AG04449 (cell line): ENCODE measurements at places on chromosomes 1 and 21.
A peak's percentile ranks its signal among the peaks of the same experiment; 100 is the strongest.

DNA sequence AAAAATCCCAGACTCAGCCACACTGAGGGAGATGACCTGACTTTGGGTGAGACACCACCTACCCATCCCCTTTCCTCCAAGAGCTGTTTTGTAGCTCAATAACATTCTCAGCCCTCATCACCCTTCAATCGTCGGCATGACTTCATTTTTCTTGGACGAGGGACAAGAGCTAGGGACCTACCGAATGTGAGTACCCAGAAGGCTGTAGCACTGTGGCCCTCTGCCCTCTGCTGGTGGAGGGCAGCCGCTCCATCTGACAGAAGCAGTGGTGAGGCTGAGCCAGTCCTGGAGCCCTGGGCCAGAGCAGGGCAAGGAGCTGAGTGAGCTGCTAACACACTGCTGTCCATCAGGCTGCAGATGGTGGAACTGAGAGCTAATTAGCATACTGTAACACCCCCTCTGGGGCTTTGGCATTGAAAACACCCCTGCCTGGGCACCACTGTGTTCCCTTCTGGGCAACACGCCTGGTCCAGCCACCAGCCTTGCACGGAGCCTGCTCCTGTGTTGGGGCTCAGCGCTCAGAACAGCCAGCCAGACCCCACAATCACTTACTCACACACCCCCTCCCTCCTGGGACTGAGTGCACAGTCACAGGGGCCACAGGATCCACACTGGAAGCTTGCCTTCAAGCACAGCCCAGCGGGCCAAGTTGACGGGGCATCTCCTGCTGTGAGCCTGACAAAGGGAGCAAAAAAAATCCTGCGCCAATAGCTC lies 18.3 kb upstream of the ALPL start:
- DNase-seq = no peak

DNA sequence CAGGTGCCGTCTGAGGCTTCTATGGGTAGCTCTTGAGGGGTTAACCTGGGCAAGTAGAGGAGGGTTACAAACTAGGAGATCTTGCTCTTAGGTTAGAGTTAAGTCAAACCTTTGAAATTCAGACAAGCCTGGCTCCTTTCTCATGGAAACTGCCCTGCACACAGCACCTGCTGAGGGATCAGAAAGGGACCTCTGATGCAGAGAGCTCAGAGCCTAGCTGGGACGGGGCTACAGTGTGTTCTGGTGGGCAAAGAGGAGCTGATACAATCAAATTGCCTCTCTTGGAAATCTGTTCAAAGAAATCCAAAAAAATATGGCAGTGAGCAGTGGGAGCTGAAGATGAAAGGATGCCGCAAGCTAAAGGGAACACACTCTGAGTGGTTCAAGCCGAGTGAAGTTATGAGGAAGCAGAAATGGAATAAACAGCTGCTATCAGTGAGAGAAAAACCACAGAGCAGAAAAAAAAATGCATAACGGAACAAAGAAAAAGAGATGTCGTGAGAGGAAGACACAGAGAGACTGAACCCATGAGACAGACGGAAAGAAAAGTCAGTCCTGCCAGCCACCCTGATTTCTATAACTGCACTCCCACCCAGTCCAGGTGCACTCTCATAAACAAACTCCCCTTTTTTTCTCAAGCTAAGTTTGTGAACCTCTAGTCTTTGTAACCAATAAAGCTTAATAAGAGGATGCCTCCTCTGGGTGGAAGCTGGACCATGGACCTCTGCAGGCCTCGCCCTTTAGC lies 26.6 kb downstream of the PAFAH2 start:
- no peak for DNase-seq

DNA sequence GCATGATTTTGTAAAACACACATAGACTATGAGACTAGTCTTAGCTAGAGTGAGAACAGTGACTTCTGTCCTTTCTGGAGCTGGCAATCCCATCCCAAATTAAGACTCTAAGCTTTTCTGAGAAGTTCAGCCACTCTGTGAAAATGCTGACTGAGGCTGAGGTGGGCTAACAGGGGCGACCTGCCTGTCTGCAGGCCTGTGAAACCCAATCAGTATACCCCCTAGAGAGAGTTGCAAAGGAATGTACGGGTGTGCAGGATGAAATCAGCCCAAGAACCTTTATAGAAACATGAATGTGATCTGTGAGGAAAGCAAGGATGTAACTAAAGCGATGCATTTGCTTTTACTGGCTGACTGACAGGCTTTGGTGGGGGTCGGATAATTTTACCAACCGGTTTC lies 16.0 kb upstream of the TBX15 start:
- DNase-seq = no peak

DNA sequence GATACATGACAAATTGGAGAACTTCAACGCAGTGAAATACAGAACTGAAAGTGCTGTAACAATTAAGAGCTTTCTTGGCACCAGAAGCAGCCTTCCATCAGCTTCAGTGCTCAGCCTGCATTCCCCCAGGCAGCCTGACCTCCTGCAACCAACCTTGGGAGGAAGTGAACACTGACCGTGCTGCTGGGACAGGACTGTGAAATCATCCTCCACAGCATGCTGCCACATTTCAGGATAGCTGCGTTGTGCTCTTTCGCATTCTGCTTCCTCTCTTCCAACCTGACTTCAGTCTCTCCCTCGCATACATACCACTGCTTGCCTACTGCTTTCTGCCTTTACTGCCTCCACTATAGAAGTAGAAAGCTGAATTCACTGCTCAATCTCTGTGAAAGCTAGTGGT lies 388.6 kb downstream of the RWDD3 start:
- no peak for DNase-seq

DNA sequence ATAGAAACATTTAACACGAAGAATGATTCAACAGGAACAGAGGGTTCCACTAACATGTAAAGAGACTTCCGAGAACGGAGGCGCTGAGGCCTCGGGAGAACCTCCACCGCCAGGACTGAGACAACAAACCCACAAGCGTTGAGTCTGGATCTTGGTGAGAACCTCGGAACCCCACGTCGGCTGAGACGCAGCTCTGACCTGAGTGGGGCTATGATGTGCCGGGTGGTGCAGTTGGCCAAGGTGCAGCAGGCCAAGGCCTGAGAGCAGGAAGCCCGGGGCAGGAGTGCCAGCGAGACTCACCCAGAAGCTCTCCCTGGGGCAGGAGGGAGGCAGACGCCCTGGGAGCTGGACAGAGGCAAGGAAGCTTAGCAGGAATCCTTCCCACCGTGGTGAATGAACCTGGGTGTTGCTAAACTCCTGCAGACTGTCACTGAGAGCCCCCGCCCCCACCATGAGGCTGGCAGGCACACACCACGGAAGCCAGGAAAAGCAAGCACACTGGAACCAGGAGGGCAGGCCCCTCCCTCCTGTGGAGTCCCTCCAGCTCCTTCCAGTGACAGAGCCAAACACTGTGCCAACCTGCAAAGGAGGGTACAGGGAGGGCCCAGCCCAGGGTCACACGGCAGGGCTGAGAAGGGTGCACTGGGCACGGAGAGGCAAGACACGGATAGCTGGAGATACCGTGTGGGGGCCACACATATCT lies 34.8 kb downstream of the WDR4 start:
- no peak for DNase-seq

DNA sequence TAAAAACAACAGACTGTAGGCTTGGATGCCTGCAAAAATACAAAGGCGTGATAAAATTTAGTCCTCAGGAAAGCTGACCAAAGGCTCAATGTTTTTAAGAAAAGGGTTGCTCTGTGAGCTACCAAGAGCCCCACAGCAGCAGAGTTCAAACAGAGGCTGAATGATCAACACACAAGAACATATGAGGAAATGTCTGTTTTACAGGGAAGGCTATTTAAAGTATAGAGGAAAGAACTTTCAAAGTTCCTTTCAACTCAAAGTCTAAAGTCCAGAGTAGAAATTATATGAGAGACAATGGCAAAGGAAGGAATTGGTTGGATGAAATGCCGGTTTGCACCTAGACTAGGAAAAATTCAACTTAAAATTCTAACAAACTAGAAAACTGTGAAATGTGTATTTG lies 8.6 kb downstream of the CLSTN1 start:
- DNase-seq = no peak

GRCh38 chr1:226433341-226433720 lies 25.4 kb upstream of the PARP1 start:
- DNase-seq = no peak

DNA sequence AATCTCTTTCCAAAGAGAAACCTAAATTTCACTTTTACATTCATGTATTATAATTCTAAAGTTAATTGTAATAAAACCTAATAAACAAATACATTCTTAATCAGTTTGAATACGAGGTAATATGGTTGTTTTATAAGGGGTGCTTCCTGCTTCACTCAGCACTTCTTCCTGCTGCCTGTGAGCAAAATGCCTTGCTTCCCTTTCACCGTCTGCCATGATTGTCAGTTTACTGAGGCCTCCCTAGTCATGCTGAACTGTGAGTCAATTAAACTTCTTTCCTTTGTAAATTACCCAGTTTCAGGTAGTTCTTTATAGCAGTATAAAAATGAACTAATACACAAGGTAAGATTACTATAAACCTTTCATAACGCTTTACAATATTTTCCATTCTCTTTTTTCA lies 491.1 kb upstream of the LRRC7 start:
- DNase-seq = no peak

DNA sequence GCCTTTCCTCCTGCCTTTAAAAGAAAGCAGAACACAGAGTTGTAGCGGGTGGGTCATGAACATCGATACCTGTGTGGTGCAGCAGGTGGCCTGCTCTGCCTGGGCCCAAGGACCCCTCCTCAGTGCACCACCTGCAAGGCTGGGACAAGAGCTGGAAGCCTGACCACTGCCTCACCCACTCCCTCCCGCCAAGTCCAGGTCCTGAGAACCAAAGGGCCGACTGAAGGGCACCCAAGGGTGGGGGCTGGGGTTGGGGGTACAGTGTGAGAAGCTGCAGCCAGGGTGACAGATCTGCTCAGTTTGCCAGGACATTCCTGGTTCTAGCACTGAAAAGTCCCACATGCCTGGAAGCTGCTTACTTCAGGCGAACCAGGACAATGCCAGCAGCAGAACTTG lies 36.1 kb downstream of the NTPCR start:
- no peak for DNase-seq

DNA sequence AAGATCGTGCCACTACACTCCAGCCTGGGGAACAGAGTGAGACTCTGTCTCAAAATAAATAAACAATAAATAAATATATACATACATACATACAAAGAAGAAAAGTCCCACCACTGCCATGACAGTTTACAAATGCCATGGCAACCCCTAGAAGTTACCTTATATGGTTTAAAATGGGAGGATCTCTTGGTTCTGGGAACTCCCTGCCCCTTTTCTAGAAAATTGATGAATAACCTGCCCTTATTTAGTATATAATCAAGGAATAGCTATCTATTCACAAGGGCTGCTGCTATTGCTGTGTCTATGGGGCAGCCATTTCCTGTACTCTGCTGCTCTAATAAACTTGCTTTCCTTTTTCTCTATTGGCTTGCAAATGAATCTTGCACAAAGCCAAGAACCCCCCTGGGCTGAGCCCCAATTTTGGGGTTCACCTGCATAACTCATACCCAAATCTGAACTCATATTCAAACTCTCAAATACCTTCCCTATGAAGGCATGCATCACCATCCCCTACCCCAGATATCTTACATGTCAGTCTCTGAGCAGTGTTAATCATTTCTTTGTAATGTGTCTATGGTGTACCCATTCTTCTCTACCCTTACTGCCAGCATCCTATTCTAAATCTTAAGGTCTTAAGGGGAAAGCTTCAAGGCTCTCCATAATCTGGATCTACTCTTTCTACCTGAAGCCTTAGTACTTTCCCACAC lies 9.0 kb downstream of the GON4L start:
- no peak for DNase-seq

- peak; percentile 36 for DNase-seq
These were observed 157.7 kb downstream of the TRIM33 start for GRCh38 chr1:114353262-114353661.

- DNase-seq = no peak
These were observed 1237.5 kb downstream of the MRPL39 start for GRCh38 chr21:24369746-24370145.

DNA sequence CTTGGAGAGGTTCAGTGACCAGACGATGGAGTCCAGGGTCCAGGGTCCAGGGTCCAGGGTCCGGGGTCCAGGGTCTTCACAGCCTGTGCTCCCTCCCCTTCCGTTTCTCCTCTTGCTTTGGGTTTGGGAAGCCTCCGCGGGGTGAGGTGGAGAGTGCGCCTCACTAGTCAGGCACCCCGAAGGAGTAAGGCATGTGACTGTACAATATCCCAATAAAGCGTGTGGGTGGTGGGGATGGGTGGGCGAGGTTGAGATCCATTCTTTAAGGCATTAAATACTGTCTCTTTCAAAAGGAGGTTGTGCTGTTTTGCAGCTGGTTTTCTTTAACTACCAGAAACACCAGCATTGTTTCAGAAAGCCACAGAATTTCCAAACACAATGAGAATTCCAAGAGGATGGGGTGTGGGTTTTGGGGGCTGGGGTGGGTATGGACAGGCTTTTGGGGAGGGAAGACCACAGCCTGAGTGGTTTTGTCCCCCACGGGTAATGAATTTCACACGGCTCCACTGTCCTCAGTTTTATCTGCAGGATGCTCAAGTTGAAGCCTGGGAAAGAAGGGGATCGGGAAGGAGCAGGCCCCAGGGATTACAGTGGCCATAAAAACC lies 65.7 kb downstream of the KIF26B start:
- DNase-seq = no peak

DNA sequence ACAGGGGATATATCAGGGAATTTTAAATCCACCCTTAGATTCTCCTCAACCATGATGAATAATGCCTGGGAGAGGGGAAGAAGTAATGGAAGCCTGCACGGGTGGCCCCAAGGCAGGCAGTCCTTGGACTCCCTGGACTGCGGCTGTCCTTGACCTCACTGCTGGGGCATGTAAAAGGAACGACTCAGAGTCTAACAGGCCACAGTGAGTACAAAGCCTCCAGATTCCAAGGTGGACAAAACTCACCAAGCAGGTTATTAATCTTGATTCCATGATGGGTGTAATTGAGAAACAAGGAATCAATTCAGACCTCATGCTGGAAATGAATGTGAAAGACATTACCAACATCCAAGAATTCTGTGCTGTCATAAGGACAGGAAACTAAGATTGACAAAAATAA lies 13.0 kb upstream of the ARHGAP29 start:
- DNase-seq = no peak

DNA sequence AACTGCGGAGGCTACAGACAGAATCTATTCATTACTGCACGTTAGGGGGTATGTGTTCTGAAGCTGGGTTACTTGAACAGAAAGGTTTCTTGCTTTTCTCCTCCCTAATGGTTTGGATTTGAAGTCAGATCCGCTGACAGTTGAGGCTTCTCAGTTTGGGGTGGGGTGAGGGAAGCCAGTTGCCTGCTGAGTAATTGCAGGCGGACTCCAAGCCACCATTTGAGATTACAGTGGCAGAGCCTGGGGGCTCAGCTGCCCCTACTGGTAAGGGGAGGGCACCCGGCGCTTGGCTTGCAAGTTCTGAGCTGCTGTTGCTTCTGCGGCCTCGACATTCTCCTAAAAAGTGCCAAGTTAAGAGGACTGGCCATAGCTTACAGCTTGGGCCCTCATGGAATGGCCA lies 2.0 kb downstream of the GRHL3 start:
- no peak for DNase-seq

- no peak for DNase-seq
These were observed 26.5 kb downstream of the RUNX3 start for GRCh38 chr1:24903560-24903954.
